NT2/D1 (cell line): ENCODE measurements at places on chromosomes 3 and 15.

- no peak for DNase-seq
Measured at GRCh38 chr3:47991341-47991740, 24.9 kb downstream of the MAP4 start.

DNA sequence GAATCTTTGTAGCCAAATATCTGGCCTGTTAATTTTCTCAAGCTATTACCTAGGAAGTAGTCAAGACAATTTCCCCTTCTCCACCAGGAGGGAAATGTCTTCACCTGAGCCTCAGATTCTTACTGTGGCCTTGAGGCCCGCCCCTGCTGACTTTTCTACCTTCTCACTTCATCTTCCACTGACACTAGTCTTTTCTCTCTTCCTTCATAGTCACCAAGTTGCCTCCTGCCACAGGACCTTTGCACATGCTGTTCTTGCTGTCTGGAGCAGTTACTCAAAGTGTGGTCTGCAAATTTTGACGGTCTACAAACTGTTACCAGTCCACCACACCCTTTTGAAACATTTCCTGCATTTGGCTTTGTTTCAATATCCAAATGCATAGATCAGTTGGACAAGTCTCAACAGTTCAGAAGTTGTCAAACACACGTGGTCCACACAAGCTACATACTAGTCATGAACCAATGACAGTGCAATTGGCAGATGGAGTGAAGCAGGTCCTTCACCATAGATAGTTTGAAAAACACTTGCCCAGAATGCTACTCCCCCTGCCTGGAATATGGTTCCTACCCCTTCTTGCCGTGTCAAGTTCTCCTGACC lies 100.5 kb downstream of the OSBPL10 start:
- DNase-seq = no peak

DNA sequence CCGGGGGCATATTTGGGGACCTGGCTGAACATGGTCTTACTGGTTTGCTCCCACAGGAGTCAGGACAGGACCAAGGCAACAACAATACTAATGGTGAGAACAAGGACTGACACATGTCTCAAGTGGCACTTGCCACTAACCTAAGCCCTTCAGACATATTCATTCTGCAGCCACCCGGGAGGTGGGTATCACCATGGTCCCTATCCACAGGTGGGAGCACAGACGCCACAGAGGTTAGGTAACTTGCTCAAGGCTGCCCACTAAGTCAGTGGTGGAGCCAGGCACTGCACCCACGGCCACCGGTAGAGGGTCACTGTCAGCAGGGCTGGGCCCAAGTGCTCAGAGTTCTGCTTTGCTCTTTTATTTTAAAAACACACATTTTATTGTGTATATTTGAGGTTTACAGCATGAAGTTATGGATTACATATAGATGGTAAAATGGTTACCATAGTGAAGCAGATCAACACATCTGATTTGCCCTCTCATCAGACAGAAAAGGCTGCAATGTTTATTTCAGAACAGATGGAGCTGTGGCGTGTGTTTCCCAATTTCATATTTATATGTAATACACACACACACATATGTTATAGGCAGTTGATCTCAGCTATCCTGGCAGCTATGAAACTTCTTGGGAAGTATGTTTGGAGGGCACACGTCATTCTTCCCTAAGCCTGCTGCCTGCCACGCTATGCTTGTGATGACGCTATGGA lies 30.0 kb upstream of the SLC41A3 start:
- DNase-seq = no peak

- DNase-seq = no peak
Measured at GRCh38 chr3:22704571-22705354, 498.4 kb upstream of the UBE2E2 start.

DNA sequence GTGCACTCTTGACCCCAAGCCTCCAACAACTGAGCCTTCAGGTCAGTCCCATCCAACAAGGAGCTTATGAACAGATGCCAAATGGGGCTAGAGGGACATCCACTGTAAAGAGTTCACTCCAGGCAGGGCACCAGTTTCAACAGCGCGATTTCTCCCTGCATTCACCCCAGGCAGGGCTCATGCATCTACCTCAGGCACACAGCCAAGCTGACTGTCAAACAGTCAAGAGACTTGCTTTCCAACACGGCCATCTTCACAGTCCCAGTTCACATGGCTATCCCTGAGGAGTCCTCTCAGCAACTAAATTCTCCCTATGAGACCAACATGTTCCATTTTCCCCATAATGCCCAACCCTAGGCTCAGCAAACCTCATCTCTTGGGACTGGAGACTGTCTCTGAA lies 17.7 kb downstream of the SLC25A20 start:
- DNase-seq = no peak

DNA sequence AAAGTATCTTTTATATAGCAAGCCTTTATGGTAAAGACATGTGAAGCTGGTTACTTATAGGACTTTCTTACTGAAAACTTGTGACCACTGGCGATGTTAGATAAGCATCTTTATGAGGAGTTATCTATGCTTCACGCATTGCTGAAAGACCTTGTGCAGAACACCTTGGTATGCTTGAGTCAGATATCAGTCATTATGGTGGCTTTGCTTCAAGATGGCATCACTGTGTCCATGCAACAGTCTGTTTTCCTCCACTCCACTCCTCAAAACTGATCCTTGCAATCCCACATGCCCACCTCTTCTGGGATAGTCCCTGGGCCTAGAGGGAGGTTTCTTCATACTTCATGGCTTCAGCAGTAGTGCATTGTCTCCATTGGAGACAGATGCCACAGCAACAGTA lies 656.3 kb downstream of the ZNF385D start:
- no peak for DNase-seq

DNA sequence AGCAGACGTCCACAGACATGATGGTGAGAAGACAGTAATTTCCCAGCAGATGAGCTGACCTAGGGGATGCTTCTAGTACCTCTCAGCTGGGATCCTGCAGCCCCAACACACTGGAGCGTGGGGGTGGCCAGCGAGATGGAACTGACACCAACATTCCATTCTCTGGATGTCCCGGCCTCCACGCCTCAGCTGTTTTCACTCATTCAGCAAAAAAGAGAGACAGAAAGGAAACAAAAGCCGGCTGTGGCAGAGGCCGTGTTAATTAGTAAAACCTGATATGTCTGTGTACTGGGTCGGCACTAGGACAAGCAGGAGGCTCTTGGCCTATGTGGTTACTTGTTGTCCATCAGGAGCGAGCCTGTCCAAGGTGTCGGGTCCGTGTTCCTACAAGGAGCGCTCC lies 82.6 kb upstream of the MYZAP start:
- DNase-seq = no peak

DNA sequence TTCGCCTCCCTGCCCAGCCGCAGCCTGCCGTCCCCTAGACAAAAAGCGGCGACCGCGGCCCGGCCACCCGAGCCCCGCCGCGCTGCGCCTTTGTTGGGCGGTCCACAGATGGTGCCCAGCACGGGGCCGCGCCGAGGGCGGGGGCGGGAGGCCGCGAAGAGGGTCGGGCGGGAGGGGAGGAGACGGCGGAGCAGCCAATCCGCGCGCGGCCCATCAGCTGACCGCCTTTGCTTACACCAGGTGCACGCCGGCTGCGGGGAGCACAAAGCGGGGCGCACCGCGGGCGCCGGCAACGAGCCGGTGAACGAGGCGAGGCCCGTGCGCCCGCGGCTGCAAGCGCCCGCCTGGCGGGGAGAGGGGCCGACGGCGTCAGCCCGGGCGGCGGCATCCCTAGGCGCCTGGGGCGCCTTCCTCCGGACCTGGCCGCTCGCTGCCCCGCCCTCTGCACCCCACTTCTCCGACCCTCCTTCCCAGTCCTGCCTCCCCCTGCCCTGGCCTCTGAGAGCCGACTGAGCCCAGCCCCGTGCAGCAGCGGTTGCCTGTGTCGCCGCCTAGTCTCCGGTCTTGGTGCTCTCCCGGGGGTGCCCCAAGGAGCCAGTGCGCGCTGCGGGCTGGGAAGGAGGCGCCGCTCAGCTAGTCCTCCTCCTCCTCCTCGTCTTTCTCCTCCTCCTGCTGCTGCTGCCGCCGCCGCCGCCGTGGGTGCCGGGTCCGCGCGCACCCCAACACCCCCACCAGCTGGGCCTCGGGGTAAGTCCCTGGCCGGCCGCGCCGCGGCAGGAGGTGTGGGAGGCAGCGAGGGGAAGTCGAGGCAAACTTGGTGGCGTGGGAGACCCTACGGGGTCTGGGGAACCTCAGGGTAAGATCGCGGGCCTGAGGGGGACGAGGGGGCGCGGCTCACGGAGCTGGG lies at the start of gene LRRN1:
TSS of gene LRRN1 (plus strand) at position 259 of the 907 bp plus-strand sequence. CDS start 45,211 bp downstream, outside the sequence.
- peak; percentile 85 for DNase-seq

GRCh38 chr3:88311826-88312225 lies 162.1 kb downstream of the C3orf38 start:
- no peak for DNase-seq

DNA sequence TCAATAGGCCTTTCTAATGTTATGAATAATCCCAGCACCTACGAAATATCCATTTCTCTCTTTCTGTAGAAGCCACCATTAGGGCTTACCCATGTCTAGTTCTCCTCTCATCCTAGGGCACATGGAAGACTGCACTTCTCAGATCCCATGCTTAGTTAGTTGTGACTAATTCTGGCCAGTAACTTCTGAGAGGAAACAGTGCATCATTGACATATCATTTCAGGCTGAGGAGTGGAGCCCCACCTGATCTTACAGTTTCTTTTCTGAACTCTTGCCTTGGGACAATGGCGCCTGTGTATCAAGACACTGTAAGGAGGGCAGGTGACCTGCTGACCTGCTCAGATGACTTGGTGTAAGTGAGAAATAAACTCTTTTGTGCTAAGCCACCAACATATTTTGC lies 39.4 kb upstream of the TBL1XR1 start:
- no peak for DNase-seq

DNA sequence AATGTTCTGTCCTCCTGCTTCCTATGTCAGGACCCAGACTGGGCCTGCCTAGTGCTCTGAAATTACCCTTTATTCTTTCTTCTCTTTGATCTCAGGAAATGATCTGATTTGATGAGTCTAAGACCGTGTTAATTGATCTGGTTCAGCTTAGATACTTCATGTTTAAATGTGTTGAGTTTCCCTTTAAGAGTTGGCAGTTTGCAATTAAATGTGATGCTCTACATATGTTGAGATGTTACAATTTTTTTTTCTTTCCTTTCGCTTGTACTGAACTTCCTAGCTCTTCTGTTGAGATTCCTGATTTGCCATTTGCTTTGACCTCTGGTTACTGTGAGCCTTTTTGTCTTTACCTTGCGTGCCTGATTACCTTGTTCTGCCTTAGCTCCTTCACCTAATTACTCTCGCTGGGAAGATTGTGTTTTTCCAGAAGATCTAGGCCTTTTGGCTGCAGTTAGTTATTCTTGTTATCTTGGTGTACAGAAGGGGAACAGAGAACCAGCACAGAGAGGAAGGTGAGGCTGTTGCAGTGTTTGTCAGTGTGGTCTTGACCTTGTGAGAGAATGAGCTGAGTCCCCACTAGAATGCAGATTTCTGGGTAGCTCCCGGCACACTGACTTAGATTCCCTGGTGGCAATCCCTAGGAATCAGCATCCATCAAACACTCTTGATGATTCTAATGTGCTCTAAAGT lies 203.6 kb downstream of the EDEM1 start:
- DNase-seq = no peak

DNA sequence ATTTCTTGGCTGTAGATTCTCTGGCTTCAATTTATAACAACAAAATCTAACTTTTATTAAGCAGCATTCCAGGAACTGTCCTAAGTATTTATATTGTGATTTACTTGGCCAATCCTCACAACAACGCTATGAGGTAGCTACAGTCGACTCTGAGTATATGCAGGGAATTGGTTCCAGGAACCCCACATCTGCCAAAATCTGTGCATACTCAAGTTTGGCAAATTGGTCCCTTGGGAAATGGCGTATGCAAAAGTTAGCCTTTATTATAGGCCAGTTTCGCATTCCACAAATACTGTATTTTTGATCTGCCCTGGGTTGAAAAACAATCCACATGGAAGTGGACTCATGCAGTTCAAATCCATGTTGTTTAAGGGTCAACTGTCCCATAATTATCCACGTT lies 53.9 kb downstream of the RAP2B start:
- DNase-seq = no peak

DNA sequence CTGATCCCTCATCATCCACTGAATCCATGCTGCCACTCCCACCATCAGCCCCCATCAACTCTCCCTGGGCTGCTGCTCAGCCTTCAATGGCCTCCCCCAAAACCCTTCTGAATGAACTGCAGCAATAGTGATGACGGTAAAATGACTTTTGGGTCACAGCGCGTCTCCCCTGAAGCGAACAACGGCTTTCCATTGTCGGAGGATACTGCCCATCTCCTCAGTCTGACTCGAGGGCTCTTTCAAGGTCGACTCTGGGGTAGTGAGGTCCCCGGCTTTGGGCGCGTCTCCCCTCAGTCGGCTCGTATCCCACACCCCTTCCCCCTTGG lies 57.2 kb upstream of the ZBTB38 start:
- no peak for DNase-seq

DNA sequence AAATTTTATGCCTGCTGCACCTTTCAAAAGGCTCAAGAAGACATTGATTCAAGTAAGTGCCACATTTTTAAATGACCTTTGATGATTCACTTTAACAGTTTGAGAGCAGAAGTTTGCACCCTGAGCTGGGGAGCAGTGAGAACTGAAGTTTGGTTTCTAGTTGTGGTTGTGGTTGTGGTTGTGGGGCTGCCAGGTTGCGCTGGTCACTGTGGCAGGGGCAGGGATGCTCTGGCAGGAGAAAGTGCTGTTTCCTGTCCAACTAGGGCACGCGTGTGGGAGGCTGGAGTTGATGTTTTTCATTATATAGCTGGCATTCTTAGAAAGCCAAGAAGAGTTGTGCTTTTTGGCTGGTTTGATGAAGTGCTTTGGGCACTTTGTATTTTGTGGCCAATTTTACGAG lies 339.7 kb upstream of the NR2F2 start:
- no peak for DNase-seq

DNA sequence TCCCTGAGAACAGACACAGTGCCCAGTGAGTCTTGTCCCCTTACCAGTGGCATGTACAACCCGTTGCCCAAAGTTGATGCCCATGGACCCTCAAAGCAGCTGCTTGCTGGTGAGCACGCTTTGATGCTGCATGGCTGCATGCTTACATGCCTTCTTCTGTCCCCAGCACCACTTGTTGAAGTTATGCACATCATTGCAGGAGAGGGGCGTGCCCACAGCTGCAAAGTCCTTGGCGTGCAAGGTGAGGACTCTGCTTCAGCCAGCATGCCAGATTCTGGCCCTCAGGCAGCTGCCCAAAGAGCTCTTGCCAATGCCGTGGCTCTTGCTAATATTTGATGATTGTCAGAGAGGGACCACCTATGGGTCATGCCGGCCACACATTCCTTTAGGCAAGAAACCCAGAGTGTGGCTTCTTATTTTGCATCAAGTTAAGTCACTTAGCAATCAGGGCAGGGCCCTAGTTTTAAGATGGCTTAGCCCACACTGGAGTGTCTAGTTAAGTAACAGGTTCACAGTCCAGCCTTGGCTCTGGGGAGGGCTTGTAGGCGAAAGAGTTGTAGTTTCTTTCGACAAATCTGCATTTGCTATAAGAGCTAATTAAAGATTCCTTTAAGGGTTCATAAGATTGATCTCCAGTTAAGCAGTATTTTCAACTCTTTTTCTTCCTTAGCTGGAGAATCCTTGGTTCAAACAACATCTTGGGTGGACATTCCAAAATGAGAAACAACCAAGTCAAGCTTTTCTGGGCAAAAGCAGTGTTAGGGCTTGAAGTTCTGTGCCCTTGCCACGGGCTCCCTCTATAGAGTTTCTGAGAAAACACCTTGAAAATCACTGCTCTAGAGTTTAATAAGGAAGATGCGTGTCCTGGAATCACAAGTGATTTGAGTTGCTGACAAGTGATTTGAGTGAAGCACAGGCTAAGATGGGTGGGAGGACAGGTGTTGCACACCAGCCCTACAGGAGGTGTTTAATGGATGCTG lies 128.6 kb downstream of the SLCO3A1 start:
- DNase-seq = no peak

- no peak for DNase-seq
Measured at GRCh38 chr3:4740397-4741105, 238.7 kb upstream of the BHLHE40 start.

GRCh38 chr3:179852142-179852905 lies 184.4 kb downstream of the PEX5L start:
- DNase-seq = no peak
